Bone marrow (tissue), 2 donors: ENCODE measurements at places on chromosomes 5 and 9.

GRCh38 chr5:116451905-116452450 lies 122.6 kb downstream of the SEMA6A start:
- DNase-seq = no peak

DNA sequence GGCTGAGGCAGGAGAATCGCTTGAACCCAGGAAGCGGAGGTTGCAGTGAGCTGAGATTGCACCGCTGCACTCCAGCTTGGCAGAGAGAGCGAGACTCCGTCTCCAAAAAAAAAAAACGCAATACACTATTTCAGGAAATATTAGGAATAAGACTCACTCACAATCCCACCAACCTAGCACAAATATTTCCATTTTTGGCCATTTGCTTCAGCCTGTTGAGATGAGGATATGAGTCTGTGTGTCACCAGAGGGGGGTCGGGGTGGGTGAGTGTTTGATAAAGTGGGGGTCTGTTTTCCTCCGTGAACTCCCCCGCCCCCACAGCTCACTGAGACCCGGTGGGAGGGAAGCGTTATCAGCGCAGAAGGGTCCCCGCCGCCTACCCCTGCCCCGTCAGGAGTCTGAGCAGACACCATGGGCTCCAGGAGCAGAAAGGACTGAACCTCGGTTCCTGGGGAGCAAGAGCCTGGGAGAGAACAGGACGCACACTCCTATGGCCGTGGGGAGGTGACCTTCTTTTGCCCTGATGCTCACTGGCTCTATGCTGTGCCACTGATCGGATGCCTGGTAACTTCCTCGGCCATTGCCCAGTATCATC lies 153.8 kb upstream of the PHYKPL start:
- no peak for DNase-seq

GRCh38 chr9:133914442-133915342 lies 77.4 kb downstream of the VAV2 start:
- DNase-seq = no peak

GRCh38 chr5:94239266-94239665 lies 379.1 kb downstream of the KIAA0825 start:
- no peak for DNase-seq

- DNase-seq = no peak
Observed at GRCh38 chr9:37931592-37931991, 27.7 kb upstream of the SLC25A51 start.
